Stimulated activated CD8-positive, alpha-beta memory T cell treated with anti-CD3 and anti-CD28 coated beads, Interleukin-4, amount 100 ng/mL, for 48 hours (primary cell): ENCODE measurements at places on chromosomes 11 and 22.

DNA sequence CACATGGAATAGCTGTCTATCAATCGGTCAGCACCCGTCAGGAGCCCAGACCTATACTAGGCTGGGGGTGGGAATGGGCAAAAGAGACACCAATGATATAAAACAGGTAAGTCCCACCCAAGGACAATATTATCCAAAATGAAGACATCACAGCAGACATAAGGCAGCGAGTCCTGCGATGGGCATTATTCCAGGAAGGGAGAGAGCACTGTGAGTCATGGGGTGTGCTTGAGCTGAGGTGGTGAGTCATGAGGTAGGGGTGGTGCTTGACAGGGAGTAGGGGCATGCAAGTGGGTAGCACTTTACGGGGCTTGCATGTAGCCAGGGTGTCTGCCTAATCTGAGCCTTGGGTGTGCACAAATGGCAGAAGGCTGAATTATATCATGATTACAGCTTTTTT lies 605.0 kb upstream of the CADM1 start:
- no peak for DNase-seq

GRCh38 chr11:47587039-47587716 lies 700 bp downstream of the FAM180B start:
- no peak for DNase-seq

DNA sequence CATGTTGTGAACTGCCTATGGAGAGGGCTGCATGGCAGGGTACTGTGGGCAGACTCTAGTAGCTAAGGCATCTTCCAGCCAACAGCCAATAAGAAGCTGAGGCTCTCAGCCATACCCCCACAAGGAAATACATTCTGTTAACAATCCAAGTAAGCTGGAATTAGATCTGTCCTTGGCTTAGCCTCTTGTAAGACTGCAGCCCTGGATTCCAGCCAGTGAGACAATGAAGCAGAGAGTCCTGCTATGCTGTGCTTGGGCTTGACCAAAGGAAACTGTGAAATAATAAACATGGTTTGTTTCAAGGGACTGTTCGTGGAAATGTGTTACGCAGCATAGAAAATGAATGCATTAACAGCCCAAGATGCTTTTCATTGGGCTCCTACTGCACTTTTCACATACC lies 1097.4 kb upstream of the CCDC90B start:
- no peak for DNase-seq

DNA sequence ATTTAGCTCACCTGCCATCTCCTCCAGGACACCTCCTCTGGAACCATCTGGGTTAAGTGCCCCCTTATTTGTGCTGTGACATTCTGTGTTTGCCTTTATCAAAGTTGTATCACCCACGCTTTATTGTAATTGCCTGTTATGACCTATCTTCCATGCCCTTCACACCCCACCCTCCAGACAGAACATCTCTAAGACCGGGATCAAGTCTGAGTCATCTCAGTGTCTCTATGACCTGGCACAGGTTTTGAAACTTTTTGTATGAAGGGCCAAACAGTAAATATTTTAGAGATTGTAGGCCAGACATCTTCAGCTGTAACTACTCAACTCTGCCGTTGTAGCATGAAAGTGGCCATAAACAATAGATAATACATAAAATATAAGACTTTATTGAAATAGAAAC lies 161.8 kb downstream of the SPON1 start:
- no peak for DNase-seq

- DNase-seq, result no peak
These were observed 454.0 kb upstream of the DDI1 start for GRCh38 chr11:103582351-103582909.

GRCh38 chr22:50560034-50560433 lies 2.7 kb downstream of the SYCE3 start:
- no peak for DNase-seq
